ENCODE measurements at places on chromosomes 2 and 18.

- no peak for DNase-seq
Measured at GRCh38 chr2:78644854-78645253, 380.6 kb upstream of the REG3G start.

DNA sequence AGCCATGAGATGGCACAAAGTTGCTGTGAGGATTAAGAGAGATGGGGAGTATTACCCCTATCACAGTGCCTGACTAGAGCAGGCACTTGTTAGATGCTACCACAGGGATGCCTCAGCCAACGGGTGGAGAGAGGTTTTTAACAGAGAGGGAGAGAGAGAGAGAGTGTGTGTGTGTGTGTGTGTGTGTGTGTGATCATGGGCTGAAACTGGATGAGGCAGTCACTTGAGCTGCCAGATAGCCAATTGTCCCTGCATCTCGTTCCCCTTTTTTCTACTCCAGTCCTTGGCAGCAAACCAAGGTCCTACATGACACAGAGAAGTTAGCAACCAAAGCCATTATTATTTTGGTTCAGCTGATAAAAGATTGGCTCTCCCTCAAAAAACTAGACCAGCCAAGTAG, 3.0 kb downstream of the CD8A start:
- peak; percentile 45 for DNase-seq

- peak; percentile 70 for DNase-seq
Measured at GRCh38 chr2:104849618-104850141, 4.2 kb upstream of the POU3F3 start.

DNA sequence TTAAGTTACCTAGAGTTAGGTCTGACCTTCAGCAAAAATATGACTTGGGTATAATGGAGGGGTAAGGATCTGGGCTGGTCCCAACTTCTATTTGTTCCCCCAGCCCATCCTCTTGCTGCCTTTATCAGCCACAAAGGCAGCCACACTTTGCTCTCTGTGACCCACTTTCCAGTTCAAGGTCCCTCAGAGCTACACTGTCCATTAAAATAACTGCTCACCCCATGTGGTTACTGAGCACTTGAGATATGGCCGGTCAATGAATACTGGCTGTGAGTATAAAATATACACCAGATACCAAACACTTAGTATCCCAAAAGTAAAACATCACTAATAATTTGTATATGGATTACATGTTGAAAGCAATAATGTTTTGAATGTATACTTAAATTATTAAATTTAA, 67.2 kb downstream of the EPHA4 start:
- DNase-seq = no peak

- DNase-seq = no peak
Measured at GRCh38 chr2:71788186-71788525, 334.8 kb downstream of the DYSF start.

- no peak for DNase-seq
Measured at GRCh38 chr2:10132043-10132575, 9.6 kb downstream of the RRM2 start.

- no peak for DNase-seq
Measured at GRCh38 chr2:71892896-71893295, 254.8 kb downstream of the CYP26B1 start.

DNA sequence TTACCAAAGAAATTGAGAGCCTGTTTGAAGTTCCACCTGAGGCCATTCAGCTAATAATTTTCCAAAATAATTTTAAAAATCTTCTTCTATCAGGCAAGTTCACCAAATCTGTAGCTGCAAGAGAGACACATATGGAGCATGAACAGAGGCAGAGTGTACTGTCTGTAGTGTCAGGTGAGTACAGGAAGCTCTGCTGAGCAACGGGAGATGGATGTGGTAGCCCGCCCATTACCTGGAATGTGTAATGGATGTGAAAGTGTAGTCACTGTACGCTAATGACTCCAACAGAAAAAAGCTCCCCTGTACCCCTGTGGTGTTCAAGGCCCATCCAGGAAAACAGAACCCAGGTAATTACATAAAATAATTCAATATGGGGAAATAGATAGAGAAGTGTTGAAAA, 311.5 kb downstream of the LRRTM4 start:
- no peak for DNase-seq

- peak; percentile 19 for DNase-seq
Measured at GRCh38 chr2:169362894-169363559, 693 bp upstream of the LRP2 start.

- no peak for DNase-seq
Measured at GRCh38 chr2:236113948-236114347, 54.2 kb downstream of the GBX2 start.

- no peak for DNase-seq
Measured at GRCh38 chr18:59318460-59319050, at the start of gene CPLX4. CPLX4 (minus strand) TSS chr18:59318649; CDS start chr18:59318462, 187 bp downstream.

DNA sequence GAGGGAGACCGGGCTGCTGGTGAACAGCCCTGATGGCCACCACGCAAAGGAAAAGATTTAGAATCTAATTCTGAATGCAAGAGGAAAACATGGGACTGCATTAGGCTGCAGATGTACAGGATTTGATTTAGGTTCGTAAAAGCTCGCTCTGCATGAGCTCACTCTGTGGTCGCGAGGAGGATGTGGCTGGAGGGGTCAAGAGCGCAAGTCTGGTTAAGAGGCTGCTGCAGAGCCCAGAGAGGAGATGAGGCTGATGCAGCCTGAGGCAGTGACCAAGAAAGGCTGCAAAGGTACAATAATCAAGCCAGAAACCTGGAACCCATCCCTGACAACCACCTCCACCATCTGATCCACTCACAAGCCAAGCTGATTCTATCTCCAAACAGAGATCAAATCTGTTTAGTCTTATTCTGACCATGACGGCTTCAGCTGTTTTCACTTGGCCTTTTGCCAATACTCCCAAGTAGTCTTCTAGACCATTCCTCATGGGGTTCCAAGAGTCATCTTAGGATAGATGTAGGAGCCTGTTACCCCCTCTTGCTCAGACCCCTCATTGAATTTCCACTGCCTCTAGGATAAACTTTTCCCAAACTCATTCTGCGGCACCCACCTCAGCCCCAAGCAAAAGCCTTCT, 58.9 kb upstream of the ARL4C start:
- no peak for DNase-seq

DNA sequence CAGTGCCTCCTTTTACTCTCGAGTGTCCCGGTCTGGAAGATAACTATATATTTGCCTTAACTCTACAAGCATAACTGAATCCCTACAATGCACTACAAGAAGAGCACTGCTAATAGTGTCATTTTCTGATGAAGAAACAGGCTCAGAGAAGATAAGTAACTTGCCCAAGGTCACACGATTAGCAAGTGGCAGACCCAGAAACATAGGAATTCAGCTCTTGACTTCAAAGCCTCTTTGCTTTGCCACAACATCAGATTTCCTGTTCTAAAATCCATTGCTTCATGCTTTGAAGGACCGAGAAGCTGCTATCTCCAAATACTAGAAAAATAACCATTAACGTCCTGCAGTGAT, 65.6 kb downstream of the HS1BP3 start:
- DNase-seq = no peak

DNA sequence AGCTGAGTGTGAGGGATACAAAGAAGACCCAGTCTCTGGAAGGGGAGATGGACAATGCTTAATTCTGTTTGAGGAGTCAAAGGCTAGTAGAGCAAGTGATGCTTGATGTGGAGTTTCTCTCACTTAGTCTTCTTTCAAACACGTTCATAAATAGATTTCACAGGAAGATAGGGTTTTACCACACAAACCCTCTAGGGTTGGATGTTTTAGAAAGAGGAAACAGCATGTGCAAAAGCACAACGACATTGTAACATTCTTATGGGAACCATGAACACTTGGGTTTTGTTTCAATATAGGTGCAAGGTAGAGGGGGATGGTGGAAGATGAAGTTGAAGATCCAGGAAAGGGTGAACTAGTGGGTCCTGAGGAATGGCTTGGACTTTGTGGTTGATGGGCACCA, 10.8 kb upstream of the EFEMP1 start:
- DNase-seq = no peak

DNA sequence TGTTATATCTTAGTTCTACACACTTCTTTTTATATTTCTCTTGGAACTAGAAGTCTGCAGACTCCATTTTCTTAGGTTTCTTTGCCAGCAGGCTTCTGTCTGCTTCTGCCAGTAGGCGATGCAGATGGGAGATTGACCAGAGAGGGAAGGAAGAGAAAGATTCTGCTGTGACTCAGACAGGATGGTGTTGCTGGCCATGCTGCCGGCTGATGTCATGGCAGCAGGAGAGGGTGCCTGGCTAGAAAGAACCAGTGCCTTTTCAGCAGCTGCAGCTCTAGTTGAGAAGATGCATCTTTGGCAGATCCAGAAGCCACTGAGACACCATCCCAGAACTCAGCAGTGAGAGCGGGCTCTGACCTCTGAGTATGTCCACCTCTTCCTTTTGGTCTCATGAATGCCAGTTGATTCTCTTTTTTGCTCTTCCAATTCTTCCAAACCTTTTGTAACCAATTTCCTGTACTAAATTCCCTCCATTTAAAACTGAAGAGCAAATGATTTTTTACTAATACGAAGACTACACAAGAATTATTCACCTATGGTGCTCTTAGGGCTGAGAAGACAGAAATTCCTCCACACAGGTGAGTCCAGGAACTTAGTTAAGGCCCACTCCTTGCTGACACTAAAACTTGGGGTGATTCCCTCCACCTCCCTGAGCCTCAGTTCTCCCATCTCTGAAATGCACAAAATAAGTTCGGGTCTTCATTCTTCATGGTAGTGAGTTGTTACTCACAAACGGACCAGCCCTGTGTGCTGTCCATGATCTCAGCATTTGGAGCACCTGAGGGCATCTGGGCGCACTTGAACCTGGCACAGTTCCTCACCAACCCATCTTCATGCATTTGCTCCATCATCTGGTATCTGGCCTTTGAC, 200.7 kb downstream of the MYCN start:
- no peak for DNase-seq

- no peak for DNase-seq
Measured at GRCh38 chr18:27581296-27581904, 396.3 kb upstream of the CHST9 start.

DNA sequence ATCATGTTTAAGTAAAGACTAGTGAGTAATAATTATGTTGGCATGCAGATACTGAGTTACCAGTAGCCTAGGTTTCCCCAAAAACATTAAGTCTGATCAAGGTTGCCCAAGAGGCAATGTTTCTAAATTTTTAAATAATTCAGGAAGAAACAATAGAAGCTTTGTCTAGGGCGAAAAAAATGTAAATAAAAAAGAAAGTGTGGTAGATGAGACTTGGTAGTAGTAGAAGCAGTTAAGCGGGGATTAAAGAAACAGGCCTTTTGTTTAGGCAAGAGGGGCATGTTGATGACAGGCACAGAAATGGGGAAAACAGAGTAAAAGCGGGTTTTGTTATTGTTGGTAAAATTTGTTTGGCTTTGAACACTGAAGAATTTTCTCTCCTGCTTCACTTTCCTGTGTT, 97.2 kb downstream of the GULP1 start:
- no peak for DNase-seq

DNA sequence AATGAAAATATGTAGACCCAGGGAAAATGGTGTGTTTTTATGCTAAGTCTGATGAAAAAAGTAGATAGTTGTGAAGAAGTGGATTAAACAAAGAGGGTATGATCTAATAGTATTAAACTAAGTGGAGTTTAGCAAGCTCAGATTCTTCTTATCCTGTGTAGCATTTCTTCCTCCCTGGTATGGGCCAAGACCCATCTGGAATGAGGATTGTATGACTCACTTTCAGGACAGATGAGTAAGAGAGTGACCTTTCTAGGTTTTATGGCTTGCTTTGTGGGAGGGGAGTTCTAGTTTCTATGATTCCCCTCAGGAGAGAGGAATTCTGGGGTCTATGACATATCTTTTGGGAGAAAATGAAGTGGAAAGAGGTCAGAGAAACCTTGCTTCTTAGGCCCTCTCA, 550.1 kb downstream of the SPAG16 start:
- DNase-seq = no peak

- no peak for DNase-seq
Measured at GRCh38 chr2:148253685-148254084, 232.8 kb downstream of the MBD5 start.

DNA sequence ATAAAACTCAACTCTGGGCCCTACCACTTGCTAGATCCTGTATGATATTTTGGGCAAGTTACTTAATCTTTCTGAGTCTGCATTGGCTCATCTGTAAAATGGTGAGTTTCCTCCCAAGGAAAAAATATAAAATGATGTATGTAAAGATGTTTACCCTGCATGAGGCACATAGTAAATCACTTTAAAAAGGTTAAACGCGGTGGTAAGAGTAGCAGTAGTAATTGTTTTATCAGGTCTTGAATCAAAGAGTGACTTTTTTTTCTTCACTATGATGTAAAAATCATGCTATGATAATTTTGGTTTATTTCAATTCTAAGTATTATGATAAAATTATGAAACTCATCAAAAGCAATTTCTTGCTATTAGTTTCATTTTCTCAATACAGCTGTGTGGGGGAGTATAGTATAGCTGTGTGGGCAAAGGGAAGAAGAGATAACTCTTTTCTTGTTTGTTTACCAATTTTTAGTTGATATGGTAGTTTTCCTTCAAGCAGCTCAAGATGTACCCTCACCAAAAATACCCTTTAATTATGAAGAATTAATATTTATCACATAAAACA, 10.7 kb downstream of the ARHGAP15 start:
- peak; percentile 41 for DNase-seq

DNA sequence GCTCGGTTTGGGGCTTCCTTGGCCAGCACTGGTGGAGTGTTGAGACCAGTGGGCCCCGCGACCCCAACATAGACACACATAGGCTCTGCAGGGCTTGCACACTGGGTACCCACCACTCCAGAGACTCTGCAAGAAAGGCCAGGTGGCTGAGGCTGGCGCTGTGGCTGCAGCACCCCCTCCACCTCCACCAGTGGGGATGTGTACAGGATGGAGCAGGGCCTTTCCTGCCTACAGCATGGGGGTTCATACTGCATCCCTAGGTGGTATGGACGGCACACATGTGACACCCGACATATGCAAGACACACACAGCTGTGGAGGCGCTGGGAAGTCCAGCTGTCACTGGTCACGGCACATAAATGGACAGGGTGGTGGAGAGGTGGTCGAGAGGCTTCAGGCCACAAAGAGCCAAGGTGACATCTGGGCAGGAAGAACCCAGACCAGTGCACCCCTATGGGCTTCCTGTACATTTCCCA, 1.3 kb downstream of the RNPEPL1 start:
- DNase-seq = no peak

DNA sequence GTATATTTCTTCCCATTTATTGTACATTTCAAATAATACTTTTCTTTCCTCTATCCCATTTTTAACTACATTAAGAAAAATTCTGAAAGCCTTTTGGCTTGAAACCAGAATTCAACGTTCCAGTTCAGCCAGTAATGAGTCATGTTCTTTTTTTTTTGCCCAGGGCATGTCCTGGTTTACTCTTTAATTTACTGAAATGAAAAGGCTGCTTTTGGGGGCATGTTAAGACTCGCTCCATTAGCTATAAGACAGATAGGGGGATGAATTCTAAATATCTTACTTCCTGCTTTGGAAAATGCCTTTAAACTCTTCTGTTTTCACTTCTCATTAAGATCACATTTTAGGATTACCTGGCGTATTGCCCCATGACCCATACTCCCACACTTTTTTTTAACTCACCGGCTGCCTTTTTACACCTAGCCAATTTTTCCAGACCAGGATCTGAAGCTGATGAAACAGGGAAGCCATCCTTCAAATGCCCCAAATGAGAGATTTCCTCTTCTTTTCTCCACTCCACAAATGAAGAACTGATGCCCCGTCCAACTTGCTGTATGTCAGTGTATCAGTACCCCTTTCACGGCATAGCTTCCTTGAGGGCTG, 585 bp downstream of the ABCA12 start:
- no peak for DNase-seq

Measured in inflammatory macrophage treated with lipopolysaccharide for 4 hours (primary cell).